ENCODE measurements at places on chromosomes 7 and 10. TPM values are rescaled to one million over a fixed set of nuclear protein-coding genes. Genes with fewer than 3 reads are reported as not detected.

The OGDH gene
- 16.9 TPM for polyA plus RNA-seq

The SPDYE6 gene
- not detected for polyA plus RNA-seq

The NPTX2 gene
- polyA plus RNA-seq = 0.98 TPM

The TDRD1 gene
- not detected for polyA plus RNA-seq

The RASA4B gene
- 43.0 TPM for polyA plus RNA-seq

The ADAMTS14 gene
- not detected for polyA plus RNA-seq

The GBX1 gene
- not detected for polyA plus RNA-seq

The IDI2 gene
- 0.24 TPM for polyA plus RNA-seq

The OPALIN gene
- not detected for polyA plus RNA-seq

The GSDME gene
- polyA plus RNA-seq = 42.9 TPM

The NRCAM gene
- 90.9 TPM for polyA plus RNA-seq

The PTF1A gene
- polyA plus RNA-seq = not detected

The TNPO3 gene
- polyA plus RNA-seq = 47.7 TPM

The JCAD gene
- 2.3 TPM for polyA plus RNA-seq

The TRPV5 gene
- 0.52 TPM for polyA plus RNA-seq

The CAV1 gene
- polyA plus RNA-seq = not detected

The ORC5 gene
- polyA plus RNA-seq = 27.3 TPM

The FRMD4A gene
- polyA plus RNA-seq = 41.4 TPM

The IDI1 gene
- polyA plus RNA-seq = 276 TPM

The EPHA1 gene
- polyA plus RNA-seq = not detected

The TPST1 gene
- polyA plus RNA-seq = 53.3 TPM

The BRAF gene
- 31.7 TPM for polyA plus RNA-seq

The CUZD1 gene
- polyA plus RNA-seq = not detected

Data from neural cell (in vitro differentiated cells).